Stimulated activated naive B cell treated with anti-CD40 and anti-IgM and Interleukin-4, amounts not matched to agents 10 μg/mL and 1 μg/mL and 100 μg/mL, for 72 hours (primary cell): ENCODE measurements at places on chromosomes 1 and 21.
A peak's percentile ranks its signal among the peaks of the same experiment; 100 is the strongest.

- no peaks in the 10 kb centered on the region for H3K27me3 ChIP-seq
- H3K27ac ChIP-seq = no peak overlapping the region
- H3K36me3 ChIP-seq = no peaks in the 10 kb centered on the region
- no peak overlapping the region for H3K4me3 ChIP-seq
- no peak for DNase-seq
Observed at GRCh38 chr21:30717105-30717504, 1.5 kb downstream of the KRTAP21-3 start.

DNA sequence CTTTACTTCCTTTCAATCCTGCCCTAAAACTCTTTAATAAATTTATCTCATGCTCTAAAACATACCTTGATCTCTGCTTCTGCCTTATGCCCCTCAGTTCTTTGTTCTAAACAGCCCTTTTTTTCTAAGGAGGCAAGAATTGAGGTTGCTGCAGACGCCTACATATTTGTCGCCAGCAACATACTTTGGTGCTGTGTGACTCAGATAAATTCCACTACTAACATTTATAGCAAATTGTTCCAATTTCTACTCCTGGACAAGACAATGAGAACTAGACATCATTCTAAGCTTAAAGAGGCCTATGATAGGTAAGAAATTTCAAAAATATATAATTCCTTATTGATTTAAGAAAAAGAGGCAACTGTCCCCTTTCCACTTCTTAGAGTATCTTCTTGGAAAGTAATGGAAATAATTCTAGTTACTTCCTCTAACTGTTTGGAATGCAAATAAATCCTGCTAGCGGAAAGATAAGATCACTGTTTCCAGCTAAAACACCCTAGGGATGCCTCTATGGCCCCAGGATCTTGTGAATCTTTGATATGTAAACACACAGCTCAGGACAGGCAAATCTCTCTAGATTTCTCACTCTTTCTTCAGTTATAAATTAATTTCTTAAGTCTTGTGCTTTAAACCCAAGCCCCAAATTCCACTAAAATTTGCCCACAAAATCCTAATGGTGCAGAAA, 869.1 kb downstream of the KCNT2 start:
- H3K4me1 ChIP-seq = peaks cover 2% of the 10 kb centered on the region
- H3K36me3 ChIP-seq = no peaks in the 10 kb centered on the region
- H3K4me3 ChIP-seq = no peak overlapping the region
- no peaks in the 10 kb centered on the region for H3K27me3 ChIP-seq
- no peak for DNase-seq

- no peaks in the 10 kb centered on the region for H3K27me3 ChIP-seq
- H3K4me1 ChIP-seq = no peaks in the 10 kb centered on the region
- H3K4me3 ChIP-seq = no peak overlapping the region
- no peaks in the 10 kb centered on the region for H3K36me3 ChIP-seq
- no peak overlapping the region for H3K27ac ChIP-seq
Observed at GRCh38 chr1:73475316-73475870, 722.6 kb downstream of the LRRIQ3 start.

DNA sequence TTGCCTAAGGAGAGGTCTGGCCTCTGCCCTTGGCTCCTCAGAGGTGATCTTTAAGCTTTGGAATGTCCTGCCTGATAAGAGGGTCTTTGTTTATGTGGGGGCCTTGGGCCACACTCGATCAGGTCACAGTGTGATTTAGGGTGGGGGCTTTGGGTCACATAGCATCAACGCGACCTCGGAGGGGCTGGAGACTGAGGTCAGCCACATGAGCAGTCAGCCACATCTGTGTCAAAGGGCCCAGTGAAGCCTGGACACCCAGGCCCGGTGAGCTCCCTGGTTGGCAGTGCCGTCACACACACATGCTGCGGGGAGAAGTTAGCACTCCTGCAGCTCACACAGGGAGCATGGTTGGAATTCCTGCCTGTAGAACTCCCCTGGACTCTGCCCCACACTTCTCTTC, 345.0 kb downstream of the NPHP4 start:
- H3K36me3 ChIP-seq = no peaks in the 10 kb centered on the region
- peaks cover 48% of the 10 kb centered on the region for H3K27me3 ChIP-seq
- H3K4me3 ChIP-seq = no peak overlapping the region

DNA sequence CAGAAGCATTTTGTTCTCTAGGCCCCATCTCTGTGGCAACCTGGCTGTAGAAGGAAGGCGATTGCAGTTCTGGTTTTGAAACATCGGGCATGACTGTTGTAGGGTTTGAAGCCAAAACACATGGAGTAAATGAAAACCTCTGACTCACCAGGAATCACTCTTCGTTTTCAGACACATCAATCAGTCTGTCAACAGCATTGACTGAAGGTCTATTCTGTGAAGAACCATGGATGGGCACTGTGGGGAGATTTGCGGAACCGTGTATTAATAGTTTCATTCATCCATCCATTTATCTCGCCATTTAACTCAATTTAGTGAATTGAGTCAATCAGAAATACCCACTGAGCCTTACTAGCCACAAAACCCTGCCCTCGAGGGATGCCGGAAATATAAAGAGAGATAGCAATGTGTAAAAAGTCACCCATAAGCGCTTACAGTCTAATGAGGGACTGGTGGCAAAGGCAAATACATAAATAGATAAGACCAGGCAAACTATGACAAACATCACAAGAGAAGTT, 364.6 kb upstream of the PROX1 start:
- no peak overlapping the region for H3K4me3 ChIP-seq
- no peaks in the 10 kb centered on the region for H3K27me3 ChIP-seq
- no peaks in the 10 kb centered on the region for H3K36me3 ChIP-seq
- DNase-seq = no peak

DNA sequence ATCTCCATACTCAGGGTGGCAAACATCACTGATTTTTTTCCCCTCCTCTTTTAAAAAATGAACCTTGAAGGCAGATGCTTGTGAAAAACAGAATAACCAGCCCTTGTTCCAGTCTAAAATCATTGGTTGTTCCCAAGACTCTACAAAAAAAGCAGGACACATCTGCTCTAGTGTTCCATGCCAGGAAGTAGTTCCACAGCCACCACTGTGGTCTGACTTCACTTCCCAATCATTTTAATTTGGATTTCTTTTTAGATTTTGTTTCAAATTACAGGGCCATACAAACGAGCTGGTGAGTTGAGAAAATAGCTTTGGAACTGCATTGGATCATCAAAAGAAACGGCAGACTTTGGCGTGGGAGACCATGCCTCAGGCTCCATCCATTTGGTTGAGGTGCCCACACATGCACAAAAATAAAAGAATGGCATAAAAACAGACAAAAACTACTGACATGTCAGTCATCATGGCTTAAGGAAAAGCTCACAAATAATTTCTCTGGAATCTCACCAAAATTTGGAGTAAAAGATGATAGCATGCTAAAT, 210.0 kb downstream of the GABPA start:
- DNase-seq = no peak
- peaks cover 22% of the 10 kb centered on the region for H3K36me3 ChIP-seq
- H3K27me3 ChIP-seq = no peaks in the 10 kb centered on the region
- H3K4me1 ChIP-seq = no peaks in the 10 kb centered on the region

GRCh38 chr1:154474802-154475201, 27.2 kb upstream of the TDRD10 start:
- H3K4me1 ChIP-seq = peaks cover 5% of the 10 kb centered on the region
- no peaks in the 10 kb centered on the region for H3K36me3 ChIP-seq
- no peak overlapping the region for H3K27ac ChIP-seq
- no peaks in the 10 kb centered on the region for H3K27me3 ChIP-seq

- no peak for DNase-seq
- H3K27ac ChIP-seq = no peak overlapping the region
- H3K4me1 ChIP-seq = peaks cover 4% of the 10 kb centered on the region
- no peak overlapping the region for H3K4me3 ChIP-seq
- peaks cover 8% of the 10 kb centered on the region for H3K36me3 ChIP-seq
Observed at GRCh38 chr1:84107955-84108354, 36.1 kb upstream of the PRKACB start.

- peaks cover 10% of the 10 kb centered on the region for H3K4me1 ChIP-seq
- no peak overlapping the region for H3K4me3 ChIP-seq
- no peak for DNase-seq
Observed at GRCh38 chr1:229538945-229539344, 19.6 kb downstream of the ABCB10 start.

DNA sequence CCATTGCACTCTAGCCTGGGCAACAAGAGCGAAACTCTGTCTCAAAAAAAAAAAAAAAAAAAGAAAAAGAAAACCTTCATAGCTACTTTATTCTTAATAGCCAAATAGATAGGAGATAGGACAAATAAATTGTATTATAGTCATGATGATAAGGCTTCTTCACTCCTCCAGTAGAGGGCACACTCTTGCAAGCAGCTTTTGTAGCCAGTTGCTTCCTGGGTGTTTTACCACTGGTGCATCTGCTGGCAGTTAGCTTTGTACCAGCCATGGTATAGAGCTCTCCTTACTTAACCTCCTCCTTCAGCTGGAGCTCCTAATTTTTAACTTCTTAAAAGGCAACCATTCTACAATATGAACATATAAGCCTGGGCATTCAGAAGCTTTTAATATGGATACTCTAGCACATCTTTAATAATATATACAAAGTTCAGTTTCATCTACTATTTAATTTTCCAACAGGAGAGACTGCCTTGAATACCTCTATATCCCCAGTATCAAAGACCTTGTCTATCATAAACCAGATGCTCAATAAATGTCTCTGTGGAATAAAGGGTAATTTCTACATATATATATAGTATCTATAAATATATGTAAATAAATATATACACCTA, 35.8 kb downstream of the EVI5 start:
- peak; percentile 8 for DNase-seq
- peaks cover 18% of the 10 kb centered on the region for H3K4me1 ChIP-seq
- H3K27me3 ChIP-seq = no peaks in the 10 kb centered on the region
- H3K4me3 ChIP-seq = no peak overlapping the region
